ENCODE measurements at places on chromosomes 6 and 20.

DNA sequence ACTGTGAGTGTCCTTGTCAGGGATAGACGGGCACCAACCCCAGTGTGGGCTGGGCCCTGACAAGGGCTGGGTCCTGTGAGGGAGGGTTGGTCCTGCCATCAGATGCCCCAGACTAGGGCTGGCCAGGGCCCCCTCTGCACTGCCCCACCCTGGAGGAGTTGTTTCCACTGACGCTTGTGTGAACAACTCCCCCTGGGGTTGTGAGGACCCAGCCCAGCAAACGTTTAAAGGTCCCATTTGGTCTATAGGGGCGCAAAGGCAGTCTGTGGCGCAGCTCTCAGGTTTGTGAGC is 104.1 kb downstream of the BMP7 start:
- no peak for DNase-seq

DNA sequence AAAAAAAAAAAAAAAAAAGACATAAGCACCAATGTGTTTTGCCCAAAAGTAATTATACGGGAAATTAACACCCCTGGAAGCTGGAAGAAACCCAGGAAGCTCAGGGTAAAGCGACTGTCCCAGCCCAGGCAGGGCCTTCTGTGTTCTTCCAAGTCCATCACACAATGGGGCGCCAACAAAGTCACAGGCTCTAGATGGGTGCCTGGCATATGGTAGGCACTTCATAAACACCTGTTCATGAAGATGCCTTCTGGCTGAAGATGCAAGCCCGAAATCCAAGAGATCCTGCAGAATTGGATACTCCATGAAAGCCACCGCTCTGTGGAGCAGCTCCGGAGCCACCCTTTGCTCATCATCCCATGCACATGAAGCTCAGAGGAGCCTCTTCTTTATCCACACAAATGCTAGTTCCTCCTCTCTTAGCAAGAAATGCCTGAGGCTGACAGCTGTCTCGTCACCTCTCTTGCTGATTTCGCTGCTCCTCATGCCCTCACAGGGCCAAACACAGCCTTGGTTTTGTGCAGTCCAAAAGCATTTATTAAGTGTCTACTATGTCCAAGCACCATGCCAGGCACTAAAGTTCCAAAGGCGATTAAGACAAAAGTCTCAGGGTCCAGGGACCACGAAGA is 76.6 kb downstream of the TRERF1 start:
- DNase-seq = no peak

DNA sequence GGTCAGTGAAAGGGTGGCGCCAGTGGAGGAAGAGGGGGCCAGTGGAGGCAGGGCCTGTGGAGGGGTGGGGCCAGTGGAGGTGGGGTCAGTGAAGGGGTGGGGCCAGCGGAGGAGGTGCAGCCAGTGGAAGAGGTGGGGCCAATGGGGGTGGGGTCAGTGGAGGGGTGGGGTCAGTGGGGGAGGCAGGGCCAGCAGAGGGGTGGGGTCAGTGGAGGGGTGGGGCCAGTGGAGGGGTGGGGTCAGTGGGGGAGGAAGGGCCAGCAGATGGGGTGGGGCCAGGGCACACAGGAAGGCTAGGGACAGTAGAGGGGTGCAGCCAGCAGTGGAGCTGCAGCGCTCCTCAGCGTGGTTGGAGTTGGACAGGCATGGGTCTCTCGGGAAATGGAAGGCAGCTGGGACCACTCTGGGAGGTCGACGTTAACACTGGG is 18.7 kb downstream of the ADRM1 start:
- DNase-seq = peak; percentile 71

- DNase-seq = no peak
These were observed 11.7 kb upstream of the GOPC start for GRCh38 chr6:117613920-117614560.

- no peak for DNase-seq
These were observed 359.3 kb downstream of the SYNE1 start for GRCh38 chr6:152277826-152278329.

DNA sequence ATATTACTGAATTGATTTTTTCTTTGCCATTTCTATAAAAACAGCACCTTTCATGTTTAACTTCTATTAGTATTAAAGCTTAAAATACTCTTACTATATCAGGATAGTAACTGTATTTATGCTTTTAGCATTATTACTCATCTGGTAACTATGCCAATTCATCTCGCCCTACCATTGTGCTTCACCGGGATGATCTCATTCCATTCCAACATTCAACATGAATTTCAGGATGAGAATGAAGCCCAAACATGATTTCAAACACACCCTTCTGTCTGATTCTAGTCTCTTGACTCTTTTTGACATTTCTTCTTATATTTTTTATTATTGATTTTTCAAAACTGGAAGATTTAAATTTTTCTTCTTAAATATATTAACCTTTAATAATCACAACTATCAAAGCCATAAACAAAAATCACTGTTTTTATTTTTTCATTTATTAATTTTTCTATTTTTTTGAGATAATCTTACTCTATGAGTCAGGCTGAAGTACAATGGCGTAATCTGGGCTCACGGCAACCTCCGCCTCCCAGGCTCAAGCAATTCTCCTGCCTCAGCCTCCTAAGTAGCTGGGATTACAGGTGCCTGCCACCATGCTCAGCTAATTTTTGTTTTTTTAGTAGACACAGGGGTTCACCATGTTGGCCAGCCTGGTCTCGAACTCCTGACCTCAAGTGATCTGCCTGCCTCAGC is 46.7 kb downstream of the GJA1 start:
- DNase-seq = no peak

DNA sequence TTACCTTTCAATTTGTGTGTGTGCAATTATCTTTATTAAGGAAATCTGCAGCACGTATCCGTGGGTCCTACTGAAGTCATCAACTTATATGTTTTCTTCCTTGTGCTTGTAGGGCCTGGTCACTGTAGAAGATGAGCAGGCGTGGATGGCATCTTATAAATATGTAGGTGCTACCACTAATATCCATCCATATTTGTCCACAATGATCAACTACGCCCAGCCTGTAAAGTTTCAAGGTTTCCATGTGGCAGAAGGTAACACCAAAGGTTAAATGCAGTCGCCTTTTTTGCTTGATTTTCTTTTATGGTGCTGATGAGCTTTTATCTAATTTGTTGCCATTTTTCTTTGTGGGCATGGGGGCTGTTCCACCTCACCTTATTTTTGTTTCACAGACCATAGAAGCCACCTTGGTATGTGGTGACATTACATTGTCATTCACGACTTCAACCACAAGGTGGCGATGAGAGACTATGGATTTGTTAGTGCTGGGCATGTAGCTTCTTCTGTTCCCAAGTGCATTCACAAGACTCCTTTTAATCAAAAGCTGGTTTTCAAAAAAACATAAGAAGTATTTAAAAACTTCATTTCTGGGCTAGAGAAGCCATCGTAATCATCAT is 106.5 kb upstream of the LAMP5 start:
- no peak for DNase-seq

GRCh38 chr20:41045671-41046070 is 17.0 kb downstream of the TOP1 start:
- DNase-seq = no peak

GRCh38 chr20:63501818-63502670 is 3.2 kb upstream of the EEF1A2 start:
- no peak for DNase-seq

- DNase-seq = no peak
These were observed 124.6 kb downstream of the GMPR start for GRCh38 chr6:16362819-16363589.

DNA sequence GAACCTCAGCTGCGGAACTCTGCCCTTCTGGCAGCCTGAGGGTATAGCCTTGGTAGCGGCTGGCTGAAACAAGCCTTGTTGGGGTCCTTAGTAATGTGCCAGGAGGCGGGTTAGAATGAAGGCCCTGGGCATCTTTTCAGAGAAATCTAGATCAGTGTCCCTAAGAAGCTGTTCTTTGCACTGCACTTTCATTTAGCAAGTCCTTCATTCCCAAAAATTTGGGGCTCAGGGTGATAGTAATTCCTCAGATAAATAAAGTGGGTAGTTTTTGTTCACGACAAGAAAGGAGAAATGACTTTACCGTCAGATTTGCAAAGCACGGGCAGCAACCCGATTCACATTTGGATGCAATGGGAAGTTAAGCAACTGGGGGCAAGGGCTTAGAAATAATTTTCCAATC is 3.2 kb downstream of the INSM1 start:
- no peak for DNase-seq

GRCh38 chr6:71478834-71479541 is 190.4 kb downstream of the OGFRL1 start:
- DNase-seq = no peak

DNA sequence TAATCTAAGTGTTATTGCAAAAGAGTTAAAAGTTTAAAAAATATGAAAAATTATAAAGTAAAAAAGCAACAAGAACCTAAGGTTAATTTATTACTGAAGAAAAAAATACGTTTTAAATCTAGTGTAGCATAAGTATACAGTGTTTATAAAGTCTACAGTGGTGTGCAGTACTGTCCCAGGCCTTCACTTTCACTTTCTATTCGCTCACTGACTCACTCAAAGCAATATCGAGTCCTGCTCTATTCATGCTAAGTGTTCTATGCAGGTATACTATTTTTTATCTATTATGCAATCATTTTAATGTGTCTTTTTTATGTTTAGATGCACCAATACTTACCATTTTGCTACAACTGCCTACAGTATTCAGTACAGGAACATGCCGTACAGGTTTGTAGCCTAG is 113.0 kb downstream of the MANEA start:
- DNase-seq = no peak

DNA sequence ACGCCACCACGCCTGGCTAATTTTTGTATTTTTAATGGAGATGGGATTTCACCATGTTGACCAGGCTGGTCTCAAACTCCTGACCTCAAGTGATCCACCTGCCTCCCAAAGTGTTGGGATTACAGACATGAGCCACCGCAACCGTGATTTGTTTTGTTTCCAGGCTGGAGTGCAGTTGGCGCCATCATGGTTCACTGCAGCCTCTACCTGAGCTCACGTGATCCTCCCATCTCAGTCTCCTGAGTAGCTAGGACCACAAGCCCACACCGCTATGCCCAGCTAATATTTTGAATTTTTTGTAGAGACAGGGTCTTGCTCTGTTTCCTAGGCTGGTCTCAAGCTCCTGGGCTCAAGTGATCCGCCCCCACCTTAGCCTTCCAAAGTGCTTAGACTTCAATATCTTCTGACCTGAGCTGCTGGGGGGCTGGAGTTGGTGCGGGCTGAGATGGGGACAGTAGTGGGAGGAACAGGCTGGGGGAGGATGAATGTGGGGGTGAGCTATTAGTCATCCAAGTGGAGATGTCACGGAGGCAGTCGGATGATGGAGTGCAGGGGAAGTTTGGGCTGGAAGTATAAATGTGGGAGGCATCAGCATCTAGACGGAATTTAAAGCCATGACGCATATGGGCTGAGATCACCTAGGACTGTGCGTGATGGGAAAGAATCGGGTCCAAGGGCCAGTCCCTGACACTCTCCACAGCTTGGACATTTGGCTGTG is 23.1 kb upstream of the ZMYND8 start:
- no peak for DNase-seq

GRCh38 chr6:30122515-30122914 is 9.6 kb upstream of the TRIM31 start:
- DNase-seq = no peak

- DNase-seq = no peak
These were observed 113.6 kb upstream of the EMILIN3 start for GRCh38 chr20:41480054-41480770.

GRCh38 chr6:156638581-156638980 is 138.6 kb upstream of the ARID1B start:
- no peak for DNase-seq

DNA sequence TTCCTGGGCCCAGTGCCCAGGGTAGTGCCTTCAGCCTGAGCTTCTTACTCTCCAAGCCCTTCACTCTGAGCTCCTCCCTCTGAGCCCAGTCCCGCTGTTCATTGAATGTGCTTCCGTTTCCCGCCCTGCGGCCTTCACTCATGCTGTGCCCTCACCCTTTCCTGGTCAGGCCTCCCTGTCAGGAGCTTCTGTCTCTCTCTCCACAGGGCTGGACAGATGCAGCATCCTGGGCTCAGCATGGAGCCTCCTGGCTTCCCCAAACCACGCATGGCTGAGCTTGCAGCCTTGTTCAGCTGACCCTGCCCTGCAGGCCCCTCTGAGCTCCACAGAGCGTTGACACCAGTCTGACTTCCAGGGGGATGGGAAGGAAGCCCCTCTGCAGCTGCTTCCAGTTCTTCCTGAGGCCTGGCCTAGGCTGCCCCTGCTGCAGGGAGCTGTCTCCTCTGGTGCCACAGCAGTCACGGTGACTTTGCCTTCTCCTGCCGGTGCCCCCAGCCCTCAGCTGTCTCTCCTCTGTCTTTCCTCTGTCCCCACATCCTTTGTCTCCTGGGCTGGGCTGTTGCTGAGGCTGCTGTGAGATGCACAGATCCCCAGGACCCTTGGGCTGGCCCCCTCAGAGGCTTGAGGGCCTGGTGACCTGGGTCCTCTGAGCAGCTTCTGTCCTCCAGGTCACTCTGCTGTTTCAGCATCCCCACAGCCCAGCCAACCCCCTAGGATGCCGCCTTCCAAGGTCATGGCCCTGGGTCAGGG is 7.9 kb upstream of the MYT1 start:
- no peak for DNase-seq

GRCh38 chr20:3686867-3687321 is 5.1 kb upstream of the ADAM33 start:
- DNase-seq = no peak

DNA sequence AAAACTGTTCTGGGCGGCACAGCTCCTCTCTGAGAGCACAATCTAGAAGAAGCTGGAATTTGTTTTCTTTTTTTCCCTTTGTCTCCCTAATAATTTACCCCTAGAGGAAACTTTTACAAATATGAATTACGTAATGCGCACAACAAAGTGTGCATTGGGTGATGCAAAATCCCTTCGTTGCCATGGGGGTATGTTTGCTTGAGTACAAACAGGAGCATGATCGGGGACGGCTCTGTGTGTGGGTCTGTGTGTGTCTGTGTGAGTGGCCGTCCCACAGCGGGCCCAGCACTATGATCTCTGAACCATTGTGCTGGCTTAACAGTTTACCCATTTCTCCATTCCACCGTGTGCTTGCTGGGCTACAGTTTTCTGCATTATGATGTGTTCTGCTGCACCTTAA is 278.2 kb downstream of the CDC5L start:
- no peak for DNase-seq

- DNase-seq = no peak
These were observed 181.9 kb downstream of the NFATC2 start for GRCh38 chr20:51360451-51361201.

DNA sequence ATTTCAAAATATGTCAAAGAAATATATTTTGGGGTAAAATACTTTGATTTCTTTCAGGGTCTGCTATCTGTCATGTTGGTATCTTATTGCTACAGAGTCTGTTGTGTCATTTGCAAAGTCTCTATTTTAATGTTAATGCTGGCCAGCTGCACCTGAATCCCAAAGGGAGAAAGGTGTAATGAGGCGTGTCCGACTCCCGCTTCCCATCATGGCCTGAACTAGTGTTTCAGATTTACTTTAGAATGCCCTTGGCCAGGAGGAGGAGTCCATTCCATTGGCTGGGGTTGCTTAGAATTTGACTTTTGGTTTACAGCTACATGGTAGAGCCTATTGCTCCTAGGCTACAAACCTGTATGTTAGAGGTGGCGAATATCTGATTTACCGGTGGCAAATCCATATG is 69.3 kb downstream of the FAM50B start:
- no peak for DNase-seq
